Astrocyte of the hippocampus (primary cell): ENCODE measurements at places on chromosomes 12 and 14.

GRCh38 chr12:92183575-92183974 lies 37.9 kb upstream of the BTG1 start:
- DNase-seq, result no peak

GRCh38 chr14:99192028-99192621 lies 79.9 kb downstream of the BCL11B start:
- peak; percentile 92 for DNase-seq

DNA sequence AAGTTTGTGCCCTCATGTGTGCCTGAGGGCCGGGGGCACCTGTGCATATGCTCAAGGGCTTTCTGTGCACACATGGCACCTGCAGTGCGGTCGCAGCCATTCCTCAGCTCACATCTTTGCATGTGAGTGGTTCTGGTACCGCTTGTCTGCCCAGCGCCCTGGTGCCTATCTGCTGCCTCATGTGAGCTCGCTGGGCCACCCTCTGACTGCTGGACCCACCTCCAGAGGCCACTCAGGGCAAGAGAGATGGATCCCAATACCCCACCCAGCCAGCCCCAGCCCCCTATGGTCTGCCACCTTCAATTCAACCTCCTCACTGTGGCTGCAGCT lies 5.4 kb upstream of the AMN start:
- no peak for DNase-seq

DNA sequence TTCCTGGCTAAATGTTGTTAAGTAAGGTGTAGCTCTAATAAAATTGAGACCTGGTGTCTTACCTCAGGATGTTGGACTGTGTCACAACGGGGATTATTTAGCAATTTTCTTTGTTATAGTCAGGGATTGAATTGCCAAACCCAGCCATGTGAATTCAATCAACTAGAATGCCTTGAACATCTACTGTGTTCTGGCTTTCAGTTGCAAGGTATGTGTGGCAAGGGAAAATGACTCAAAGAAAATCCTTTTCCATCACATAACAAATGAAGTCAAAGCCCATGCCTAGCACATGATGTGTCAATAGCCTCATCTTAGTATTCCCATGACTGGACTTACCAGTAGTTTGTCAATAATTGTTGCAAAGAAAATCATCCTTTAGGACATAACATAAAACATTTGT lies 519.8 kb upstream of the FLRT2 start:
- peak; percentile 7 for DNase-seq

DNA sequence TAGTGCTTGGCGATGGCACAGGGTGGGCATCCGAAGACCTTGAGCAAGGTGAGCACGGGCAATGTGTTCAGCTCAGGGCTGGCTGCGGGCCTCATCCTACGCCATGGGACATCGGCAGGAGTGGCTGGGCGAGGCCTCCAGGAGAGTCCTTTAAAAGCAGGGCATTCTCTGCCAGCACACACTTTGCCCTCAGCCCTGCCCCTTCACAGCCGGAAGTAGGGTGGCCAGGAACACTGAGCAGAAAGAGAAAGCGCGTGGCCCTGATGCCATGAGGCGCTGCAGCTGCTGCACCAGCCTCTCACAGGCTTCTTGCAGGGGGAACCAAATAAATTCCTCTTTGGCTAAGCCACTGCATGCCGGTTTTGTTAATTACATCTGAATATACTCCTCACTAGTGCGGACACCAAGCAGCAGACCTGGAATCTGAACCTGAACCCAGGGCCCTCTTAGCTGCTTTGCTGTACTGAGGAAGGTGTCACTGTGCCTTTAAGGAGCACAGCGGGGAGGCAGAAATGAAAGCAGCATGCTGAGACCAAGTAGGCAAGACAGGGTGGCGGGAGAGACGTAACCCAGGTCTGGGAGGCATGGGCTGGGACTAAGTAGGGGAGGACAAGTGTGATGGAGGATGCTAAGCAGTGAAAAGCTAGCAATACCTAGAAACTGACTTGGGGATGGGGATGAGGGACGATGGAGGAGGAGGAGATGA lies 155.2 kb downstream of the TTC7B start:
- no peak for DNase-seq

GRCh38 chr14:70641548-70642302 lies at the start of gene TTC9:
TSS of gene TTC9 (plus strand) at chr14:70641916. CDS start at chr14:70642130, 214 bp downstream.
- peak; percentile 51 for DNase-seq

DNA sequence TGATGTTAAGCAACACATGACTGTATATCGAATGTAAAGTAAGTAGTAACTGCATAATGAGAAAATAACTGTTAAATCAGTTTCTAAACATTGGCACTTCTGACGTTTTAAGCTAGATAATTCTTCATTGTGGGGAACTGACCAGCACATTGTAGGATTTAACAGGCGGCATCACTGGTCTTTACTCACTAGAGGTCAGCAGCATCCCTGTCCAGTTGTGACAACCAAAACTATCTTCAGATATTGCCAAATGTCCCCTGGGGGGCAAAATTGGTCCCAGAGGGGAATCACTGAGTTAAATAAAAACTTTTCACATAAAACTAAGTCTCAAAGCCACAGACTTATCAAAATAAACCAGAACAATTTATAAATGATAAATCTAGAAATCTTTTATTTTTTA lies 65.3 kb downstream of the BLTP3B start:
- DNase-seq, result no peak

GRCh38 chr12:68890701-68891113 lies 42.3 kb downstream of the CPM start:
- no peak for DNase-seq

- no peak for DNase-seq
Observed at GRCh38 chr14:58138714-58139482, 13.1 kb downstream of the ARMH4 start.

- no peak for DNase-seq
Observed at GRCh38 chr14:87411370-87411769, 581.6 kb downstream of the GALC start.

DNA sequence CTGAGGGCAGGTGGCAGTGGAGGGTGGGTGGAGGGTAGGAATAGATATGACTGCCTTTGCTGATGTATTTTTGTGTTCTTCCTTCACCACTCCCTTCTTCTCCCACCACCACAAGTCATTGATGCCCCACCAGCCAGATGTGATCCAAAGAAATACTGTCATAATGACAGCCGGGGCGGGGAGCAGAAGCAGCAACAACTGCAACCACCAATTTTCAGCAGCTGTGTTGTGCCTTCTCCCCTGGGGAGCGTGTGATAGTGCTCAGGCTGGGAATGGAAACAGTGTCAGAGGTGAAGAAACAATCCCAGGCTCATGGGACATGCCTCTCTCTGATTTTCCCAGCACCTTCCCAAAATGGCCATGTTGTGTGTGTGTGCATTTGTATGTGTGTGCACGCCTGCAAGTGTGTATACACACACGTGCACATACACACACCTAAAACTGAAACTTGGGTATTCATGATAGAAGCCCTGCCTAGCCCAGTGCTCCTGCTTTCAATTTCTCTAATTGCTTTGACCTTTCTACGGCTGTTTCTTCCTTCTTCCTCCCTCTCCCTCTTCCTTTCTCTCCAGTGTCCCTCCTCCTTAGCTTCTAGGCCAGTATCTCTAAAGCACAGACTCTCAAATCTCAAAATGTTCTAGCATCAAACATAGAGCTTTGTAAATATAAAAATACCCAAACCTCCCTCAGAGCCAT lies 299.2 kb upstream of the FKBP4 start:
- no peak for DNase-seq

DNA sequence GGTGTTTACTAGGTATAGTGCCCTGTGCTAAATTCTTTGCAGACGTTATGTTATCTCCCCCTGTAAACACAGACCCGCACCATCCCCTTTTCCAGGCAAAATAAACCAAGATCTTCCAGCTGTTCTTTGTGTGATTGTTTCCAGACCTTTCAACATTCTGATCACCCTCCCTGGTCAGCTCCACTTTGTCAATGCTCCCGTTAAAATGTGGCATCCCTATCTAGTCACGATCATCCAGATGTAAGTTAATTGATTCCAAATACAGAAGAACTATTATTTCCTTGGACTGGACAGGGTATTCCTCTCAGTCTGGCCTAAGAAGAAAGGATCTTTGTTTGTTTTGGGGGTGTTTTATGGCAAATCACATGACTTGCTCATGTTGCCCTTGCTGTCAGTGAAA lies 127.6 kb upstream of the ARID2 start:
- no peak for DNase-seq

GRCh38 chr14:81298911-81299310 lies 78.2 kb upstream of the GTF2A1 start:
- no peak for DNase-seq

- DNase-seq, result peak; percentile 58
Observed at GRCh38 chr12:9651265-9651729, 18.2 kb upstream of the CLEC2D start.
